Stimulated activated memory B cell treated with anti-CD40 and anti-IgM and Interleukin-4, amounts not matched to agents 10 μg/mL and 1 μg/mL and 100 μg/mL, for 72 hours (primary cell): ENCODE measurements at places on chromosomes 11 and 22.

- ATAC-seq = no peak
Measured at GRCh38 chr11:62140304-62141110, 16.7 kb downstream of the INCENP start.

DNA sequence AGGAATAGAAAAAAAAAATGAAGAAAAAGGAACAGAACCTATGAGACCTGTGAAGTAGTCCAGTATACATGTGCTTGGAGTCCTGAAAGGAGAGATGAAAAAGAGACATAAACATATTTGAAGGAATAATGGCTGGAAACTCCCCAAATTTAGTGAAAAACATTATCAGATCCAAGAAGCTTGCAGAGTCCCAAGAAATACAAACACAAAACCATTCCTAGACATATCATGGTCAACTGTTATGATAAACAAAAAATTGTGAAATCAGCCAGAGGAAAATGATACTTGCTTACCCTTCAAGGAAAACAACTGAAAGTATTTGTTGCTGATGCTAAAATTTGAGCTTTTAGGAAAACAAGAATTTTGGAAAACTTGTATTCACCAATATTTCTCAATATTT is 250.1 kb downstream of the DDX10 start:
- no peak for ATAC-seq

GRCh38 chr11:132334769-132335280 is 964.4 kb downstream of the NTM start:
- ATAC-seq = no peak

GRCh38 chr11:7869467-7869866 is 61.6 kb downstream of the OR10A6 start:
- no peak for ATAC-seq

DNA sequence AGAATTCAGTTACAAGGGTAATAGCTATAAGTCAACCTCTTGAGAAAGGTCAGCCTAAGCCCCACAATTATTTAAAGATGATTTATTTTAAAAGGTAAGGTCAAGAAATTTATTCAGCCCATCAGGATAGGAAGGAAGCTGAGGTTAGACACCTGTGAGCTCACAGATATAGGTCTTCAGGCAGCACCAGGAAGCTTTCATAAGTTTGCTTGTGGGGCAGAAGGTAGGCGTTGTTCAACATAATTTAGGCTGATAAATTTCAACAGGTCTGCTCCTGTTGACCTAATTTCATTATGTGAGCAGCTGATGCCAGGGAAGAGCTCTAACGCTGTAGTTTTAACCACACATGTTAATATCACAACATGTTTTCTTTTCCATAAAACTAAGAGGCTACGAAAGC is 118.1 kb upstream of the APOA1 start:
- no peak for ATAC-seq

- no peak for ATAC-seq
Measured at GRCh38 chr22:47564158-47564450, 801.7 kb downstream of the TBC1D22A start.

GRCh38 chr11:27413218-27413617 is 50.2 kb upstream of the CCDC34 start:
- no peak for ATAC-seq

DNA sequence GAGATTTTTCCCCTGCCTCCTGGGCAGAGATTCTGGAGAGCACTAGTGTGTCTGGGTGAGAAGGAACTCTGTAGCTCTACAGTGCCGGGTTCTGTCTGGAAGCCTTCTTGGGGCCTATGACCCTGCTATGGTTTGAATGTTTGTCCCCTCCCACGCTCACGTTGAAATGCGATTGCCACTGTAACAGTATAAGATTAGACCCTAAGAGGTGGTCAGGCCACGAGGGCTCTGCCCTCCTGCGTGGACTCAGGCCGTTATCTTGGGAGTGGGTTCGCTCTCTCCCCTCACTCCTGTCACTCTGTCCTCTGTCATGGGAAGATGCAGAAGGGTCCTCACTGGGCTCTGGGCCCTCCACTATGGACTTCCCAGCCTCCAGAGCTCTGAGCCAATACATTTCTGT is 3.5 kb downstream of the AP5B1 start:
- no peak for ATAC-seq

GRCh38 chr22:44664149-44664548 is 37.9 kb upstream of the PRR5 start:
- peak; percentile 54 for ATAC-seq

DNA sequence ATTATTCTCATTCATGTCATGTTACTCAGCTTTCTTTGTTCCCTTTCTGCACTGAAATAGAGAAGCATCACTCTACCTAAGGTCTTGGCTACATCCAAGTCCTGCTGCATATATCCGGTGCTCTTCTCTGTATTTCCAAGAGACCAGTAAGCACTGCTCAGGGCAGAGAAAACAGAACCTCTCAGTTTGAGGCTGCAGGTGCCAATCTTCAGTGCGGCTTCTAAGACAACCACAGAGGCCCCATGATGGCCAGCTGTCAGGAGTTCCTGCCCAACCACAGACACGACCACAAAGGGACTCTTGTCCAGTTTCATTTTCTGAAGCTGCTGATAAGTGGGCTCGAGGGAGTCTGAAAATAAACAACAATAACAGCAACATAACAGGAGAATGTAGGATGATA is 378.4 kb upstream of the PITPNB start:
- peak; percentile 52 for ATAC-seq

DNA sequence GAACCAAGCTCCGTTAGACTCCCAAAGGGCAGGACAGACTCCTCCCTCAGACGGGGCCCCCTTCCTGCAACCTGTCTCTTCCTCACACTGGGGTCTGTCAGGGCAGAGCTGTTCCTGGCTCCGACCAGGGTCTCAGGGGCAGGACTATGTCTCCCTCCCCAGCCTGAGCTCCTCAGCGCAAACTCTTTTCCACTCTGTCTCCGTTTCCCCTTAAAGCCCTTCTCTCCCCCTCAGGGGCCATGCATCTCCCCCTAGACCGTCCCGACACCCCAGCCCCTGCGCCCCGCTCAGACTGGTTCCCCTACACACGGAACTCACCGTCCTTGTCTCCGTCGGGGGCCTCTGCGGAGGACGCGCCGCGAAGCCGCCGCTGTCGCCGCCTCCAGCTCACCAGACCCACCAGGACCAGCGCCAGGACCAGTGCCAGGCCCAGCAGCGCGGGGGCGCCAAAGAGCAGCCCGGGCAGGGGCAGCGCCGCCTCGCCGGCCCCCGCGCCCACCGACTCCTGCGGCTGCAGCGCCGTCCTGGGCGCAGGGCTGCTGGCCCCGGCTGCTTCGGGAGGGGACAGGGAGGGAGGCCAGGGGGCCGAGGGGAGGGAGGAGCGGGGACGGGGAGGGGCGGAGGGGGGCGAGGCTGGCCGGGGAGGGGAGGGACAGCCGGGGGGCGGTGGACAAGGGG is 684 bp downstream of the TNFRSF13C start:
- ATAC-seq = peak; percentile 69

- ATAC-seq = no peak
Measured at GRCh38 chr11:119727523-119728151, 1.4 kb downstream of the NECTIN1 start.

DNA sequence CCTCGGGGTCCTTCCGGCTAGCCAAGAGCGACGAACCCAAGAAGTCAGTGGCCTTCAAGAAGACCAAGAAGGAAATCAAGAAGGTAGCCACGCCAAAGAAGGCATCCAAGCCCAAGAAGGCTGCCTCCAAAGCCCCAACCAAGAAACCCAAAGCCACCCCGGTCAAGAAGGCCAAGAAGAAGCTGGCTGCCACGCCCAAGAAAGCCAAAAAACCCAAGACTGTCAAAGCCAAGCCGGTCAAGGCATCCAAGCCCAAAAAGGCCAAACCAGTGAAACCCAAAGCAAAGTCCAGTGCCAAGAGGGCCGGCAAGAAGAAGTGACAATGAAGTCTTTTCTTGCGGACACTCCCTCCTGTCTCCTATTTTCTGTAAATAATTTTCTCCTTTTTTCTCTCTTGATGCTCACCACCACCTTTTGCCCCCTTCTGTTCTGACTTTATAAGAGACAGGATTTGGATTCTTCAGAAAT is 1.9 kb upstream of the GCAT start:
- ATAC-seq = no peak

- peak; percentile 0 for ATAC-seq
Measured at GRCh38 chr22:50530580-50530876, 716 bp upstream of the TYMP start.

- ATAC-seq = no peak
Measured at GRCh38 chr22:17726928-17727897, 47.1 kb downstream of the BID start.

GRCh38 chr22:37259540-37260029 is 15.5 kb upstream of the RAC2 start:
- no peak for ATAC-seq

GRCh38 chr11:16738947-16739815 is 734 bp downstream of the C11orf58 start:
- ATAC-seq = peak; percentile 22
